Stimulated activated CD4-positive, alpha-beta T cell treated with anti-CD3 and anti-CD28 coated beads, TNF-alpha, amount 100 ng/mL, for 1 hour (primary cell): ENCODE measurements at places on chromosomes 2 and 18.

DNA sequence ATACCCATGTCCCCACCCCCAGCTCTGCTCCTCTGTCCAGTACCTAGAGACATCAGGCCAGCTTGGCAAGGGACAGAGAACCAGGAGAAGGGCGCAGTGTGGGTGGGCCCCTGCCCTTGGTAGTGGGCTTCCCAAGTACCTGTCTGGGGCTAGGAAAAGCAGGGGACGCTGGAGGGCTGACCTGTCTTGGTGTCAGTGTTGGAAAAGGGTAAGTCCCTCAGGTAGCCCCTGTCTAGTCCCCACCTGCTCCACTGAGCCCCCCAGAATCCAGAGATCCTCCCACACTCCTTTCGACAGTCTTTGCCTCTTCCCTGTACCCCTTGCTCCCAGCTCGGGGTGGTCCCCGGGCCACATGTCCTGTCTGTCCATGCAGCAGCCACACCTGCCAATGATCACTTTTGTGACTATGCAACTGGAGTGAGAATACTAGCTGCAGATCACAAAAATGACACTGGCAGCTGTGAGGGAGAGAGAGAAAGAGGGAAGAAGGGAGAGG is 14.6 kb downstream of the DNAJB2 start:
- no peak for DNase-seq

GRCh38 chr18:32037616-32038015 is 19.0 kb downstream of the RNF125 start:
- no peak for DNase-seq

DNA sequence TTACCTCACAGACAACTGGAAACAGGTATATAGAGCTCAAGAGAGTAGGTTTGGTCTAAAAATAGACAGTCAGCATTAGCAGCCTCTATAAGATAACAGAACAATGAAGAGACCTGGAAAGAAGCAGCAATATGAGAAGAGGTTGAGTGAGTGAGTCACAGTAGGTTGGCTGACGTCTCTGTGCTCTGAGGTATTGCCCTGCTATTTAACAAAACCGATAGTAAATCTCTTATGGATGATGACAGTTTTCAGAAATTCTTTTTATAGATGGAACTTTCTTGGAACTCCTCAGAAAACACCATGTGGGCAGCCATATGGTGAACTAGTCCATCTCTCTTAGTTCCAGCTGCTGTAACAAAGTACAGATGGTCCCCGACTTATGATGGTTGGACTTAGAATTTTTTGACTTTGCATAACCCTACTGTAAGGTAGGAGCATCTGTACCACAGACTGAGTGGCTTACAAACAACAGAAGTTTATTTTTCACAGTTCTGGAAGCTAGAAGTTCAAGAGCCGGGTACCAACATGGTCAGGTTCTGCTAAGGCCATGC is 123.5 kb downstream of the MBD2 start:
- no peak for DNase-seq

DNA sequence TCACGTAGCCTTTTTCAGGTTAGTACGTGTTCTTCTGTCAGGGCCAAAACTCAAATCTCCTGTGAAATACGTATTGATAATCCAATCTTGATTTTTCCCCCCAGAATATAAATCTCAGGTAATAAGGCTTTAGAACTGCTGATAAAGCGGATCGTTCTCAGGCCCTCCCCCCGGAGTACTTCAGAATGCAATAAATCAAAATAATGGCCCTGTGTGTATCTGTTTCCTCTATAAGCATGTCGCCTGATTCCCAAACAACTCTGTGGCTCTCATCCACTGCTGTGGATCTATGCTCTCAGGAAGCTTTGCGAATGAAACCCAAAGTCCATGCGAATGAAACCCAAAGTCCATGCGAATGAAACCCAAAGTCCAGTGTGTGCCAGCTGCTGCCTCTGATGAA is 49.4 kb downstream of the IMPA2 start:
- DNase-seq: no peak

DNA sequence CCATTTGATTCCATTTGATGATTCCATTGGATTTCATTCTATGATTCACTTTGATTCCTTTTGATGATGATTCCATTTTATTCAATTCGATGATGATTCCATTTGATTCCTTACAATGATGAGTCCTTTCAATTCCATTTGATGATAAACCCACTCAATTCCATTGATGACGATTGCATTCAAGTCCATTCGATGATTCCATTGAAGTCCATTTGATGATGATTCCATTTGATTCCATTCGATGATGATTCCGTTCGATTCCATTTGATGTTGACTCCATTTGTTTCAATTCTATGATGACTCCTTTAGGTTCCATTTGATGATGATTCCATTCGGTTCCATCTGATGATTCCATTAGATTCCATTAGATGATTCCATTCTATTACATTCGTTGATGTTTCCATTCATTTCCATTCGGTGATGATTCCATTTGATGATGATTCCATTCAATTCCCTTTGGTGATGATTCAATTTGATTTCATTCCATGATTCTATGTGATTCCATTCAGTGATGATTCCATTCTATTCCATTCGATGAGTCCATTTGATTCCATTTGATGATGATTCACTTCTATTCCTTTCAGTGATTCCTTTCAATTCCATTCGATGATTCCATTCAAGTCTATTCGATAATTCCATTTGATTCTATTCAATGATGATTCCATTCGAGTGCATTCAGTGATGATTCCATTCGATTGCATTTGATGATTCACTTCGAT is 1106.0 kb downstream of the RPIA start:
- DNase-seq: no peak

- DNase-seq: no peak
Measured at GRCh38 chr2:31802711-31803110, 208.1 kb downstream of the MEMO1 start.

DNA sequence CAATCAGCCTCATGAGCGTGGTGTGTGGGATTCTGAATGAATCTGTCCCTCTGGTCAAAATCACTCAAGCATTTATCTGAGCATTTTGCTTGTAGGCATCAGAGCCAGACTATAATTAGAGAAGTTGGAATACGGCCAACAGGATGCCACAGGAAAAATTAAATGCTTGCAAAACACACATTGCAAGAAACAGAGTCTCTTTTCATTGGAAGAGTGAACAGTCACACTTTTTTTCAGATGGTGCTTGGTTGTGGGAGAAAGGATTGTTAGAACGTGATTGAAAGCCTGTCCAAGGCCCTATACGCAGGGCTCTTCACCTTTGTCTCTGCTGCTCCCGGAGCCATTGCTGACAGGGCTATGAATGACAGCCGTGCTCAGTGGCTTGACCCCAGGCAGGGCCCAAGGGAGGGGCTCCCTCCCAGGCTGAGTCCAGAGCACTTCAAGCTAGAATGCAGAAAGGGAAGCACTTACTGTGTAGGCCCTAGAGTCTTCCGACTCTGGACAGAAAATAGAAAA is 59.8 kb downstream of the SNTG2 start:
- DNase-seq: no peak

GRCh38 chr2:66478731-66479316 is 43.9 kb downstream of the MEIS1 start:
- no peak for DNase-seq

DNA sequence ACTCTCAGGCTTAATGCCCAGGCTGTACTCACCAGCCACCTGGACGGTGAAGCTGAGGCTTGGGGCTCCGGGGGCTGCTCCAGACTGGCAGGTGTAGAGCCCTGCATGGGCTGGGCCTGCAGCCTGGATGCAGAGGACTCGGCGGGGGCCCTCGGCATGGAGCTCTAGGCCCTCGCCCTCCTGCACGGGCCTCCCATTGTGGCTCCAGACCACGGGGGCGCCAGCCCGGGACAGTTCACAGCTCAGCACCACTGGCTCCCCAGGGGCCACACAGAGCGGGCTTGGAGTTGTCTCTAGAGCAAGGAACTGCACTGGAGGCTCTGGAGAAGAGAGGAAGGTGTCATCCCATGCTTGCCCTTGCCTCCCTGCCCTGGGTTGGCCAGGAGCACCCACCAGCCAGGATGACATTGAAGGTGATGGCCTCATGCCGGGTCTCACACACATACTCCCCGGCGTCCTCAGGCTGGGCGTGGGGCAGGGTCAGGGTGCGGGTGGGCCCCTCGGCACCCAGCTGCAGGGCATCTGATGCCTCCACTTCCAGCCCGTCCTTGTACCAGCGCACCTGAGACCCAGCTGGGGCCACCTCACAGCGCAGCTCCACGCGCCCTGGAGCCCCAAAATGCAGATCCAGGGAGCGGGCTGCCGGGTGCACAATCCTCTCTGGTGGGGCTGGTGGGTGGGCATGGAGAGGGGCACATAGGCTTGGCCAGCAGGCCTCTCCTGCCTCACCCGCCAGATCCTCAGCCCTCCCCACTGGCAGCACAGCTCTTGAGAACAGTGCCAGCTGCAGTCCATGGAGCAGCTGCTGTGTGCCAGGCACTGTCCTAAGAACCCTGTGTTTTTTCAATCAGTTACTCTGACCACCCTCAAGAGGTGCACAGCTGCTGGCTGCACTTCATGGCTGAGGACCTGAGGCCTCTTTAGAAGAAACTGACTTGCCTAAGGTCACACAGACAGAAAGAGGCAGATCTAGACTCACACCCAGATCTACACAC is 13.3 kb downstream of the OBSL1 start:
- no peak for DNase-seq

DNA sequence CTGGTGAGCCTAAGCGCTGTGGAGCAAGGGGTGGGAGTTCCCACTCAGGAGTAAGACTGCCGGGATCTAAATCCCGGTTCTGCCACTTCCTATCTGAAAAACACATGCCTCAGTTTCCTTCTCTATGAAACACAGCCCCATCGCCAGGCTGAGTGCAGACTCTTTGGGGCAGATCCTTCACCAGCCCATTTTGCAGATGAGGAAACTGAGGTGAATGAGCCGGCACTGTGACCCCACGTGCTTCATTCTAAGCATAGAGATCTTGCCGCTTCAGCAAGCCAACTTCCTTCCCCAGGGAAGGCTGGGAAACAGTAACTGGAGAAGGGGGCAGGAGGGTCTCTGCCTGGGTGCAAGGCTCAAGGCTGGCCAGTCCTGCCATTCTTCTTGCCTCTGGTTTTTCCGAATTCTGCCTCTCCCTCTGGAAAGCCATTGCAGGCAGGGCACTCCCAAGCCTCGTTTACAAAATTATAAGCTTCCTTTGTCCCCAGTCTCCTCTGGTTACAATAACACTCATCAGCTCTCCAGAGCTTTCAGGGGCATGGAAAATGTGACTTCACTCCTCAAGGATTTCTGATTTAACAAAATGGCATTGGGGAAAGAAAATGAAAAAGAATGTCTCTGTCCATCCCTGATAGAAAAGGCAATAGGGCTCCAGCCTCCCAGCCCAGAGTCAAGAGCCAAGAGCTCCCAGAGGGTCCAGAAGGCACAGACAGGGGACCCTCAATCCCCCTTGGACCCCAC is 249.2 kb downstream of the TNS1 start:
- DNase-seq: no peak

- DNase-seq: no peak
Measured at GRCh38 chr18:37493352-37493935, 72.2 kb downstream of the CELF4 start.

GRCh38 chr2:218382785-218383184 is 712 bp downstream of the SLC11A1 start:
- DNase-seq: no peak

DNA sequence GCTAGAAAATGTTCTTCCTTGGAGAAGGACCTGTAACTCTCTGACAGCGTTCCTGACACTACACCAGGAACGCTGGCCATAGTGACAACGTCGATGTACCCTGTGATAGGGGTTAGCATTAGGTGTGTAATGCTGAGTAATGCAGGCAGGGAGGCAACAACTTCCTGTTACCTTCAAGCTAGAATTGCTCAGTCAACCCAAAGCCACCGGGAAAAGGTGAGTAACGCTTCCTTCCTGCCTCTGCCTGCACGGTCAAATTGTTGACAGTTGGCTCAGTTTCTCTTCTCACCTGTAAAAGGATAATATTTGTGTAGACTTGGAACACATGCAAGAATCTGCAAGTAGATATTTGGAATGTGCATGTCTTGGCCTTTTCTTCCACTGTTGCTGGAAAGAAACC is 12.7 kb downstream of the FAM110C start:
- DNase-seq: no peak

DNA sequence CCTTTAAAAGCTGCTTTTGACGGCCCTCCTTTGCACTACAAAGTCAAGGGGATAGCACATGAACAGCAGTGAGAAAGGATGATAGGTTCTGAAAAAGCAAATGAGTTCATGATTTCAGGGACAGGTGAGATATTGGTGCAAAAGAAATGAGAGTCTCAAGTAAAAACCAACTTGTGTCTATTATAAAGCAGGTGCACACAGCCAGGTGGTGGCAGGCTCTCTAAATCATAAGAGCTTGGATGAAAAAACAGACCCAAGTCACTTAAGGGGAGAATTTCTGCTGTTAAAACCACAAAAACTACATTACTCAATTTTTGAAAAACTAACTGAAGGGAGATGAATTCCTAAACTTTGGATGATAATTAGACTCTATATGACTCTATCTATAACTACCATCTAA is 201.5 kb downstream of the SP3 start:
- no peak for DNase-seq

DNA sequence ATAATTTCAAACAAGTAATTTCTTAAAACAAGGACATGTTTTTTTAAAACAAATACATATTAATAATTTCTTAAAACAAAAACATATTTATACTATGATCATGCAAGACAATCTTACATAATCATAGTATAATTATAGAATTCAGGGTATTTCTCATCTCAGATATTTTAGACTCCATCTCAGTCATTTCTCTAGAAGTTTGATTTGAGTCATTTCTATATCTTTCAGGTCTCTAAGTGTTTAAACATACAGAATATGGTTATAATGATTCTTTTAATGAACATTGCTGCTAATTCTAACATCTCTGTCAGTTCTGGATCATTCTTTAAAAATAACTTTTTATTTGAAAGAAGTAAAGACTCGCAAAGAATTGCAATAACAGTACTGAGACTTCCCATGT is 154.2 kb upstream of the KYNU start:
- DNase-seq: no peak

- no peak for DNase-seq
Measured at GRCh38 chr2:234257859-234258561, 207.5 kb downstream of the SPP2 start.

DNA sequence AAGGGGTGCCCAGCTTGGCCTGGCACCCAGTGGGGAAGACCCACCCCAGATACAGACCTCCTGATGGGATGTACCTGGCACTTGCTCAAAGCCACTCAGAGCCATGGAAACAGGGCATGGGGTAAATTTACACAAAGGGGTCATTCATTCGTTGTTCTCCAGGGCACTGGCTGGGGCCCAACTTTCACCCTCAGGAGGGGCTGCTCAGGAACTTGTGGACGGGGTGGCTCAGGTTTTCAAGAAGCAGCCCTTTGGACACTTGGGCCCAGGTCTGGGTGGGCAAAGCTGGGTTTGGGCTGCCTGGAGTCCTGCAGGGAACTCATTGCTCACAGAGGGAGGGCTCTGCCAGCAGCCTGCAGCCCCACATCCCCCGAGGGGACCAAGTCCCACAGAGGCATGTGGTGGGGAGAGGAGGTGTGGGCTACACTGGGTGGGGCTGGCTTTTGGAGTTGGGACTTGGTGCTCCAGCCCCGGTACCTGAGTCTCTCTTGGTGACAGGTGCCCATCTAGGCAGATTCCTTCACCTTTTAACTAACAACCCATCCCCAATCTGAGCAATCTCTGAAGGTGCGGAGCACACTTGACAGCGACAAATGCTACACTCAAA is 172.3 kb downstream of the CELF4 start:
- DNase-seq: no peak

GRCh38 chr18:2572171-2572569 is 813 bp downstream of the NDC80 start:
- DNase-seq: no peak

GRCh38 chr18:9104244-9104901 is 1.9 kb downstream of the NDUFV2 start:
- no peak for DNase-seq

GRCh38 chr2:217248312-217248935 is 388.6 kb upstream of the TNP1 start:
- no peak for DNase-seq

GRCh38 chr2:84964406-84965191 is 6.4 kb upstream of the KCMF1 start:
- DNase-seq: no peak
